ENCODE measurements at places on chromosomes 12 and 14. TPM values are rescaled to one million over a fixed set of nuclear protein-coding genes. Genes with fewer than 3 reads are reported as not detected.

Gene EFS
- 37.2 TPM for total RNA-seq

Gene MYF6
- total RNA-seq = not detected

Gene HNF1A
- not detected for total RNA-seq

Gene FOXG1
- total RNA-seq = 38.2 TPM

Gene ACOT4
- 3.2 TPM for total RNA-seq

Gene PRKCH
- 16.3 TPM for total RNA-seq

Gene MYF5
- not detected for total RNA-seq

Gene SIX4
- total RNA-seq = 3.8 TPM

DNA sequence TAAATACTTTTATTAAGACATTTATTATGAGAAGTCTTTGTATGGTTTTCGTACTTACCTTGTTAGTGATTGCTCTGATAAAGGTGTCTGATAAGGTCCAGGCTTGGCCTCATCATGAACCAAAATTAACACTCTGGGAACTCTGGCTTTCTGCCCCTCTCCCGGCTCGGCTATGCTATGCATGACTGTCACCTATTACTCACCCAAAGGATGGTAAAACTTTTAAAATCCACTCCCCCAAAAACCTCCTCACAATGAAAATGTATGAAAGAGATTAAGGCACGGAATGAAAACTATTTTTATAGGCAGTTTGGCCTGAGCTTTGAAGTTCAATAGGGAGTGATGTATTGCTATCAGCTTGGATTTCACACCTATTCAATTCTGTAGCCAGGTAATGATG is 217.3 kb upstream of the TBX3 start:
- no peak for DNase-seq

DNA sequence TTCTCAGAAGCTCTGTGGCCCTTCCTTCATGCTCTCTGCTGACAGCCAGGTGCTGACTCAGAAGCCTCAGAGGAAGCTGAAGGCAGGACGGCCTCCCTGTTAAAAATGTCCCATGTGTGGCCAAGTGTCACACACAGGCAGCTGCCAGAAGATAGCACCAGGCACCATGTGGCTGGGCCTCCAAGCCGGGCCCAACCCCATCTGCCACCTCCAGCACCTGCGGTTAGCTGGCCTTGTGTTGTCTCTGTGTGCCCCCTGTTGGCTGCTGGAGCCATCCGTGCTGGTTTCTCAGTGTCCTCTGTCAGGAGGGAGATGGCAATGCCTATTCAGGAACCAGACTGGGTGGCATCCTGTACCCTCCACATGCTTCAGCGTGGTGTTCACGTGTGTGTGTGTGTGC is 63.2 kb downstream of the TSPAN11 start:
- DNase-seq = no peak

DNA sequence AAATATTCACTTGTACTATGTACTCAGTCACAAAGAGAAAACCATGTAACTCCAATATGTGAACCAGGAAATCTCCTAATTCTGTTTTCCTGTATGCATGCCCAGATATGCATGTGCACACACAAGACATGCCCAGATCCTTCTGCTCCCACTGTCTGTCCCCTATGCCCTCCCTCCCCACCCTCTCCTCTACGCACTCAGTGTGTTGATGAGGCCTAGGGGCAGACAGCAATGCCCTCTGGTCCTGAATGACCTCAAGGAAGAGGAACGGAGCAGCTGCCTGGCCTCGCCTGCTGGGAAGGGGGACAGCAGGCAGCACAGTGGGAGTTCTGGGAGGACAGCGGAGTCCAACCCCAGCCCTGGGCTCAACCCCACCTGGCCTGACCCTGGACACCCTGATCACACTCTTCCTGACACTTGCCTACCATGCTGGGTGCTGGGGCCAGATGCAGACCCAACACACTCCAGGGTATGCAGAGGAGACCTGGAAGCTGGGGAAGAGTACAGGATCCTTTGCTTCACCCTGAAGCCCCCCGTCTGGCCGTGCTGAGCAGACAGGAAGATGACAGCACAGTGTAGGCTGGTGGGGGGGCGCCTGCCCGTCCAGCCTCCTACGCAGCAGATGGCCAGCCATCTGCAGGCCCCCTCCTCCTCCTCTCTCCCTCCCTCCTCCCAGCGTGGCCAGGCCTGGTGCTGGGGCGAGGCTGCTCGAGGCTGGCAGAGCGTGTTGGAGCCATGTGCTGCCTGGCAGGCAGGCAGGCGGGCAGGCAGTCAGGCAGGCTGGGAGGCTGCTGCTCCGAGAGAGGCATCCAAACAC is 106.6 kb upstream of the NCOR2 start:
- peak; percentile 91 for DNase-seq

GRCh38 chr14:71688576-71688975 is 243.7 kb upstream of the RGS6 start:
- no peak for DNase-seq

GRCh38 chr12:95322326-95322725 is 104.7 kb downstream of the VEZT start:
- DNase-seq = no peak

GRCh38 chr12:89251342-89252271 is 100.7 kb downstream of the DUSP6 start:
- DNase-seq = no peak

DNA sequence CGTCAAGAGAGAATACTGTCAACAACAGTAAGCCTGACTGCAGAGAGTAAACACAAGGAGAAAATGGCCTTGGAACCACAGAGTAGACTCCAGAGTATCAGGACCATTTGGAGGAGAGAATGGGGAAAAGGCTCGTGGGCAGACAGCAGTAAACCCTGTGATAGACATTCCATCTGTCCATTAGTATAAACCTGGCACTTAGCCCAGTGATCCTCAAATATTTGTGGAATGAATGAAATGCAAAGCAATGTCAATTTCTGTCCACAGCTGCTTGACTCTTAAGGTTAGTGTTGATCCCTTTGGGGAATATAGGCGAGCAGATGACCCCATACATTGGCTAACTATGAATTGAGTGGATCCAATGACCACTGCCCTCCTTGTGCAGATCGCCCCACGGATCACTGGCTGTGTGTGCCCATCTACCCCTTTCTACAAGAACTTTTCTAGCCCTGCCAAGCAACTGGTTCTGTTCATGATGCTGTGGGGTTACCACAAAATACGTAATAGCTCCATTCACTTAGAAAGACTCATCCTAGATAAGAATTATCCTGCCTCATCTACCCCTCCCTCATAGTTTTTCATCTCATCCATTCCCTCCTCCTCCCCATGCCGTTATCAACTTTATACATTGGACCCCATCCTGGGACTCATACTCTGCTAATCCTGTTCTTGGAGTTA is 846.8 kb downstream of the NRXN3 start:
- DNase-seq = no peak

DNA sequence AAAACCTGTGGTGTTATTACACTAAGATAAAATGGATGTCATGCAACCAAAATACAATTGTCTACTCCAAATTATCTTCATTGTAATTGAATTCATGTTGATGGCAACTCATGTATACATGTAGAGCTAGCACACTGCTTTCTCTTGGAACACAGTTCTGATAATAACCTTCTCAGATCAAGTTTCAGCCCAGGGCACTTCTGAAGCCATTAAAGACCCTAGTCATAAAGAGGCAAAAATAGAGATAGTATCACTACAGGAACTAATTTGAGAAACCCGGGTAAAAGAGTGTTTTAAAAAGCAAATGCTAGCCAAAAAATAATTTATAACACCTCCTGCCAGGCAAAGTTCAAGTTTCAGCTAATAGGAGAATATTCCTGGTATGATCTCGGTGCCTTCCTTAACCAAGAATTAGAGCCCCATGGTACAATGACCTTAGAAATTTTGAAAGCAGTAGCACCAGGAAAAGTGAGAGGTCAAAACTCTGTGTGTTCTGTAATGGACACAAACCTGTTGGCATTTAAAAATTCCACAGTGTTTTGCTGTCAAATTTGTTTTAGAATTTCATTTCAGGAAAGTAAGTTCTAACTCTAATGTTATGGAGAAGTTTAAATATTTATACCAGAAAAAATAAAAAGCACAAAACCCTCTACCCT is 105.0 kb upstream of the FRMD6 start:
- DNase-seq = no peak

GRCh38 chr12:27455589-27455988 is 9.1 kb downstream of the SMCO2 start:
- no peak for DNase-seq

DNA sequence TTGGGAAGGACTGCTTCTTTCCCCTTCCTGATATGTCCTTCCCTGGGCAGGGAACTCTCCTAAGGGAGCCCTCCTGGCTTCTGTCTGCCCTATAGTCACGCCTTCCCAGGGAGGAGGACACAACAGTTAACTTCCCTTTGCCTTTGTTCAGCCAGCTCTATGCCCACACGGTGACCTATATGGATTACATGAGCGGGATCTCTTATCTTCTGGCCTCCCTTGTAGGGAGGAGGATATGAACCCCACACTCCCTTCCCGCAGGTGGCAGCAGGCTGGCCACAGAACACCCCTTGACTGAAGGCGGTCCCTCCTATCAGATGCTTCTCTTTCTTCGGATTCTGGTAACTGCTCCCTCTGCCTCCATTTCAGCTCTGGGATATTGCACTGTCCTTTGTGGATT is 135.6 kb upstream of the MAX start:
- no peak for DNase-seq

DNA sequence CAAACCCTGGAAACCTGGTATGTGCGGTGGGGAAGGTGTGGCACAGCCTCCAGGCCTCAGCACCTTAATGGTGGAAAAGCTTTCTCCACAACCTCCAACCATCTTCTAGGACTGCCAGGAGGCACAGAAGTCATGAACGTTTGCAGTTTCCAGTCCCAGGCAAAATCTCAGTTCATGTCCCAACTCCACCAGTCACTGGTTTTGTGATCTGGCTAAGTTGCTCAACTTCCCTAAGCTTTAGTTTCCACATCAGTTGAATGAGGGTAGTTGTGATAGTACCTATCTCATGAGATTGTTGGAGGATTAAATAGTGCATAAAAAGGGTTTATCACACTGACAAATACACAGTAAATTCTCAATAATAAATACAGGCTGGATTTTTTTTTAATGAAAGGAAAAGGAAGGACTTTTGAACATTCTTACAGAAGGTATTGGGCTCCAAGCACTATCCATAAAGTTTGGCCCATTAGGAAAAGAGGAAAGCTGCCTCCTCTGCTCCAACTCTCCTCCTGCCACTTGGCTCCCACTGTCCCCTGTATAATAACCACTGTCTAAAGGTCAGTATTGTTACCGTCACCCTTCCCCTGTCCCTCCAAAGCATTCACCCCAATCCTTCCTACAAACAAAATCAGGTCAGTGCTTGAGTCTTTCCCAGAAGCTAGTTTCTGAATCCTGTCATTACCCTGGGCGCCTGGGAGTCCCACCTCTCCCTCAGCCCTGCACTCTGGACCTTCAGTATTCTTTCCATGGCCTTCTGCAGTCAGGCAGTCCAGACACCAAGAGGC is 6.3 kb downstream of the PCK2 start:
- no peak for DNase-seq

DNA sequence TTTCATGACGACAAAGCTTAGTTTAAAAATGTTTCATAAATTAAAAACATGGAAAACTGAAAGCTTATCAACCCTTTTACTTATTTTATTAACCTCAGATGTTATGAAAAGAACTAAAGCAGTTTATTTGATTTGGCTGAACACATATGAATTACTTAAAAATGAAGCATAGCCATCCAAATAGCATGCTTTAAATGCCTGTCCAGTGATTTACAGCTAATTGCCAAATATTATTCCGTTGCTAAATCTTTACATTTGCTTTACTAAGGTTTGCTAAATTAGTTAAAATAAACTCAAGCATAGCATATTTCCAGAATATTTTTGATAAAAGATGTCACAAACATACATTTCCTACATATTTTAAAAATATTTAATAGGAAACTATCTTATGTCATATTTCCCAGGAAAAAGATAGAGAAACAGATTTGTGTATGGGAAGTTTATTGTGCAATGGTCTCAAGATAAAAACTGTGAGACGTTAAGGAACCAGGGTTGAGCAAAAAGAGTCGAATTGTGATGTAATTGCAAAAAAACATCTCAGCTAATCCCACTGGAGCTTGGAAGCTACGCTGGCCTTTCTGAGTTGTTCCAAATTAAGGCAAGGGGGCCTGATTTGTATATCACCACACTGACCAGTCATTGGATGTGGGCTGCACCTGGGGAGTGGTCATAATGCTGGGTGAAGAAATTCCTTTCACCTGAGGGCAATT is 25.8 kb downstream of the GPR135 start:
- DNase-seq = no peak

DNA sequence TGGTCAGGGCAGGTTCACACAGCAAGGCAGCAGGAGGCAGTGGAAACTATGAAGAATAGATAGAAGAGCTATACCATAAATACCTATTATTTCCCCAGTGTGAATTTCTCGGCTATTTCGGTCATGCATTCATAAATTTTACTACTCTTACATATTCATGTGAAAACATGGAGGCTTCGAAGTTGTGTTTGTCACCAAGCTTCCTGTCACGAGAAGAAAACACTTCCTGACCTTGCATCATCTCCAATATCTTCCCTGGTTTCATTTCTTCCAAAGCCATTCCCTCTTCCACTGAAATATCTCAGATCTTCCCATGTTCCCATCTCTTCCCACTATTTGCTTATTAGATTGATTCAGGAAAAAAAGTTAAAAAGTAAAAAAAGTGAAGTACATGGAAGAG is 80.4 kb downstream of the CPNE8 start:
- DNase-seq = no peak

DNA sequence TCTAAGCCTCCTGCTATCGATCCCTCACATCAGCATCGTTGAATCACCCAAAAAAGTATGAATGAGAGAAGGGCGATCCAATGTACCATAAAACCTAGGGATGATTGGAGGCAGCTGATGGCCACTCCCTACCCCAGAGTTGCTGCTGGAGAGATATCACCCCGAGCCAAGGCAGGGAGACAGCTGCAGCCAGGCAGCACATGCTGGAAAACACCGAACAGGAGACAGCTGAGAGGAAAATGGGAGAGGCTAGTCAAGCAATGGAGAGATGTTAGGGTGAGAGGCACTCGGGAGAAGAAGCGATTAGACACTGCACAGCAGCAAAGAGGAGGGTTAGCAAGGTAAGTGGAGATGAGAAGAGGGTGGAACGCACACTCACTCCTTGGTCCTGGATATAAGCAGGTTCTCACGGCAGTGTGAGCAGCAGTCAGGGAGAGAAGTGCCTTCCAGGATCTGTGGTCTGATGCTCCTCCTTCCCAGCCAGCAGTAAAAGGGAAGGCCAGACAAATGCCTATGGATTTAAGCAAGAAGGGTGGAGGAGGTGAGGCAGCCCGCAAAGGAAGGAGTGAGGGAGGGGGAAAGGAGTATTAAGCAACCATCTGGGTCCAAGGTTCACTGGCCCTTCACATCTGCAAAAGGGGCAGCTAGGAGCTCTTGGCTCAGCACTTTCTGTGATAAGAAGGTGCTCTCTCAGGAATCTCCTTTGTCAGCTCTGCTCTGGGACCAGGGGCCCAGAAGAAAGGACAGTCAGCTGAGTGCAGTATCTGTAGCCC is at the start of gene SLC7A7:
SLC7A7 (minus strand) TSS at position 495 of the 773 bp plus-strand sequence. CDS start 2,037 bp downstream, outside the sequence.
- DNase-seq = no peak

- DNase-seq = no peak
These were observed 102.3 kb upstream of the DIO3 start for GRCh38 chr14:101458741-101459550.

DNA sequence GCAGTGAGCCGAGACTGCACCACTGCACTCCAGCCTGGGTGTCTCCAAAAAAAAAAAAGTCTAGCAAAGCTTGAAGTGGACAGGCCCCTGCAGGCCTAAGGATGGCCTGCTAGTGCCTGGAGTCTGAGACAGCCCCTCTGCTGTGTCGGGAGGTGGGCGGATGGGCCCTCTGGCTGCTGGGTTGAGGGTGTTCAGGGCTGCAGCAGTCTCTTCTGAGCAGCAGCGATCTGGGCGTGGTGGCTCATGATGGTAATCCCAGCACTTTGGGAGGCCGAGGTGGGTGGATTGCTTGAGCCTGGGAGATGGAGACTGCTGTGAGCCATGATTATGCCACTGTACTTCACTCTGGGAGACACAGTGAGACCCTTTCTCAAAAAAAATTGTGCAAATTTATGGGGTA is 57.0 kb downstream of the ADCK1 start:
- DNase-seq = no peak
